ENCODE measurements at places on chromosomes 2 and 18.

DNA sequence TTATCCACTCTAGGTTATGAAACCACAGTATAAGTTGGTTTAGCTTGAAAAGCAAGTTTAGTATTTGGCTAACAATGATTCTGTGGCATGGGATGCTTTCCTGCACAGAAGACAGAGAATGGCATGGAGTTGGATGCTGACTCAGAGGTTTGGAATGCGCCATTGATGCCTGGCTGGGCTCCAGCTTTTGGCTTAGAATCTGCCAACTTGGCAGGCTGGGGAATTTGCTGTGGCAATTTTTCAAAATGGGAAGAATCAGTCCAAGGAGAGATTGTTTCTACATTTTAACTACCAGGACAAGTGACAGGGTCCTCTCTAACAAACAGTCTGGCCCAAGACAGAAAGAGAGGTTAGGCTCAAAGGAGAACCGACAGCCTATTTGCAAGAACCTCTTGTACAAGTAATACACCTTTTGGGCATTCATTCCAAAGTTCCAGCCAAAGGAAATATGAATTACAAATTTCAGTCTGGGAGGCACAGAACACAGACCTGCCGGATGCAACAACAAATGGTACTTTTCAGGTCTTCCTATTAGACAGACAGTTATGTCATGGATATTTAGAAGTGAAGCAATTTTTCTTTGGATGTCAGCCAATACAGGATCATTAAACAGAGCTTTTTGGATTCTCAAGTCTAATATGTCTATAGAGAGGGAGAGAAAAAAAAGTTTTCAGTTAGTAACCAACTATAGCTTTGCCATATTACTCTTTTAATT, 1027.7 kb downstream of the TMEM182 start:
- DNase-seq = peak; percentile 95

DNA sequence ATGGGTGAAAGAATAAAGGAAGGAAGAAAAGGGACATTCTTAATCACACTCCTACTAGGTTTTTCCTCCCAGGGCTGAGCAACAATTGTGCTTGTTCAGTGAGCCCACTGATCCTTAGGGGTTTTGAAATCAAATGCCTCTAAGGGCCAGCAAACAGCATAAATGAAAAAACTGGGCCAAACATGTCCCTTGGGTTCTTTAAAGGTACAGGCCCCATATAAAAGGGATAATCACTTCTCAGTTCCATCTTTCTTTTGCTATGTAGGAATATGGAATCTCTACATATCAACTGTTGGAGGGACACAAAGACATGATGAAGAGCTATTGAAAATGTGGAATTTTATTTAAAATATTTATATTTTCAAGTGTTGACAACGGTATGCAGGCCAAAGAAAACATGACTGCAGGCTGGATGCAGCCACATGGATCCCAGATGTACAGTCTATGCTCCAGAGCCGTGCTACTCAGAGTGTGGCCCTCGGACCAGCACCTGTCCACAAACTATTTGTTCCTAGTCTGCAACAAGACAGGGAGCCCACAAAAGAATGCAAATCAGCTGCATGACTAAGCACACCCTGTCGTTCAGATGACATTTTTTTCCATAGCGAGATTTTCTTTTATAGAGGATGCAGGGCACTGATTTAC, 110.0 kb downstream of the CDH20 start:
- no peak for DNase-seq

GRCh38 chr18:31649978-31650719, 34.2 kb downstream of the B4GALT6 start:
- DNase-seq = no peak

DNA sequence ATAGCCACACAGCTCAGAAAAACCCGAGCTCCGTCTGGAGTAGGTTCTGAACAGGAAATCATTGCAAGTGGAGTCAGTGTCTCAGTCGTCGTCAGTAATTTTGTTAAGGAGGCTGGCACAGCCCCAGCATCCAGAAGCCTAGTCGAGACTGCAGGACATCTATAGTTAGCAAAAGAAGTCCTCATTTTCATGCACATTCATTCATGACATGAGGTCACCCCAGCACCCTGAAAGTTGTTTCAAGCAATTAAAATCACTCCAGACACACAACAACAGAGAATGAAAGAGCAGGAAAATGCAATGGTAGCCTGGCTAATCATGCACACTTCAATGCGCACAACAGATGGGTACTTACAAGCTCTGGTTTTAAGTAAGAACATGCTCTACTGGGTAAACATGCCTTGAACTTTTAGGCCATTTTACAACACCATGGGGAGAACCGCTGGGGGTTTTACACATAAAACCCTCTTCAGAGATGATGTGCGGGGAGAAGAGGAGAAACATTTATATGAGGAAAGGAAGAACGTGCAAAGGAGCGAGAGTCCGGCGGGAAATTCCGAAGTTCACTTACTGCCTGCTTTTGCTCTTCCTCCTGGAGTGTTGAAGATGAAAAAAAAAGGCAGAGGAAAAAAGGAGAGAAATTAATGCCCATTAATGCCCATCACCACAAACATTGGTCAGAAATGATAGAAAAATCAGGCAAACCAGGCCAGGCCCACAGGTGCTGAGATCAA, 77.4 kb upstream of the DNMT3A start:
- no peak for DNase-seq

All from NCI-H446 (cell line).